ENCODE measurements at places on chromosomes 4 and X.

GRCh38 chr4:183249854-183250253, 70.2 kb downstream of the CLDN22 start:
- DNase-seq = no peak

GRCh38 chr4:100062921-100063320, 112.8 kb upstream of the H2AZ1 start:
- no peak for DNase-seq

DNA sequence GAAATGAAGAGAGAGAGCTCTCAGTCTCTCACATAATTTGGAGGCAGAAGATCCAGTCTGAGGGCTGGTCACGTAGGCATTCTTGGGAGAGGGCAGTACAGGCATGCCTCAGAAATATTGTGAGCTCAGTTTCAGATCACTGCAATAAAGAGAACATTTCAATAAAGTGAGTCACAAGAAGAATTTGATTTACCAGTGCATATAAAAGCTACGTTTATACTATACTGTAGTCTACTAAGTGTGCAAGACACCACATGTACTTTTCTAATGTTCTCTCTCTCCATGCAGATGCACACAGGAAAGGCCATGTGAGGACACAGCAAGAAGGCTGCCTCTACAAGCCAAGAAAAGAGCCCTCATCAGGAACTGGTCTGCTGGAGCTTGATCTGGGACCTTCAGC, 583.5 kb upstream of the FAT1 start:
- DNase-seq = no peak

- no peak for DNase-seq
These were observed 1.4 kb upstream of the C4orf50 start for GRCh38 chr4:6019316-6020263.

DNA sequence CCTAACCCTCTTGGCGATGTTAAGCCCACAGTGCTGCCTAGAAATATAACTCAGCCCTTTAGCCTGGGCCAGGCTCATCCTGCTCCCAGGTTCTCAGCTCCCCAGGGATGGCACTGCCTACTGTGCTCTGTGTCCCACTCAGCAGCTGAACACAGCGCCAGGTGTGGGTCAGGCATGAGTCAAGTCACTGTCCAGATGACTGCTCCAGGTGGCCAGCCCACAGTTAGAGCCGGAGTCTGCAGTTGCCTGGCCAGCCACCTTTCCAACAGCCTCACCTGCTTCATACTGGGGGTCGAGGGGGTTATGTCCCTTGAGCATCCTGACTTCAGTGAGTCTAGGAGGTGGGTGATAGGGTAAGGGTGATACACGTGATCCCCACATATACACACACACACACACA, 48.4 kb downstream of the TBC1D14 start:
- DNase-seq = no peak

DNA sequence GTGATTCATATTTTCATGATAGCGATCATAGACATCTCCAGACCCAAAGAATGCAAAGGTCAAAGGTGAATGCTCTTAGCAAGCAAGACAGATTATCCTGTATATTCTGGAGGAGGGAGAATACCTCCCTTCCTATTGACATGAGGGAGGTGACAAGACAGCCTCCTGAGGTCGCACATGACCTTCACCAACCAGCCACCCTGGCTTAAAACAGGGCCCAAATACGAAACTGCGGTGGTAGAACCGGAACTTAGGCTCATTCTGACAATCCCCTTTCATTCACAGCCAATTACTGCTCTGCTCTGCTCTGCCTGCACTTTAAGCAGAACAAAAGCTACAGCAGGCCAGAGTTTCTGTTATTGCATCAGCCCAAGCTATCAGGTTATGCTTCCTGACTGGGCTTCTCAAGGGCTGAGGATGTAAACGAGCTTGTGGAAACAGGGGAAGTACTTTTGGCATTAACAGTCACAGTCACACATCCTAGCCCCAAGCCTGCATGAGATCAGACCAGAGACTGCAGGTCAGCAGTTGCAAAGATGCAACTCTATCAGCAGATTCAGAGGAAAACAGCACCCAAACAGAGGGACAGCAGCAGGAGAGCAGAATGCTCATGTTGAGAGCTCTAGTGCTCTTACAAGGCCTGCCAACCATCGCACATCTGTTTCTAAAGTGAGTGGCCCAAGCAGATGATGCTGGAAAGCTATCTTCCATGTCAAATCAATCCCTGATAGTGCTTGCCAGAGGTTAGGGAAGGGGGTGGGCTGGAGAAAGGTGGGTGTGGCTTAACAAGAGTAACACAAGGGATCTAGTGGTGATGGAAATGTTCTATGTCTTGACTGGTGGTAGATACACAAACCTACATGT, 51.3 kb upstream of the MAP3K15 start:
- no peak for DNase-seq

DNA sequence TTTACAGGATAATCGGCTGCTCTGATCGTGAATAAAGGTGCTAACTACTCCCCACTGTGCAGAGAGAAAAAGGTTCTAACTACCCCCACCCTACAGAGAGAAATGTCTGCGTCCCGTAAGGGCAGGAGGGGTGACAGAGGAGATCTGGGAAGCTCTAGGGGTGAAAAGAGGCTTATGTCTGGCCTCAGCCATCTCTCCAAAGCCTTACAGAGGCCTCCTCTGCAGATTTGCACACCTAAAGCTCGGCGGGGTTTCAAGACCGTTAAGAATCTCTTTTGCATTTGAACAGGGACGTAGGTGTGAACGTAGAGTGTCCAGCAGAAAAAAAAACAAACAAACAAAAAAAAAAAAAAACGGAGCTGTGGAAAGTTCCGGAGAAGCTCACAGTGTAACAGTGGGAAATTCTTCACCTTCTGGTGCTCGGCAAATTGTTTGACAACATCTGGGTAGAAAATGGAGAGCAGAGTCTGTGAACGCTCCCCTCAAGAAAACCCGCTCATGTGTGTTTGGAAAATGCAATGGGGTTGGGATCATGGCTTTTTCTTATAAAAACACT, 161.0 kb downstream of the SHOX start:
- DNase-seq = no peak

DNA sequence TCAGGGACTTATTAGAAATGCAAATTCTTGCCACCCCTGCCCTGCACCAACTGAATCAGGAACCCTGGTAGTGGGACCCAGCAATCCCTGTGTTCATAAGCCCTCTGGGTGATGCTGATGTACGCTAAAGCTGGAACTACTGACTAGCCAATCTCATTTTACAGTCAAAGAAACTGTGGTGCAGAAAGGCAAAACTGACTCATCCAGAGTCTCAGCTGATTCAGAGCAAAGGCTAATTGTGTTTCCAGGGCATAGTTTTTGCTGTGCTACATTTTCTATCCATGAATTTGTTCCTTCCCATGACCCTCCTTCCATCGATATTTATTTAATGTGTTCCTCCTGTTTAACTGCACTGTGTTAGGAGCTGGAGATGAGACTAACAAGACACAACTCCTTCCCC, 207.5 kb downstream of the REPS2 start:
- DNase-seq = no peak

GRCh38 chr4:133102043-133102442, 47.1 kb upstream of the PCDH10 start:
- no peak for DNase-seq

DNA sequence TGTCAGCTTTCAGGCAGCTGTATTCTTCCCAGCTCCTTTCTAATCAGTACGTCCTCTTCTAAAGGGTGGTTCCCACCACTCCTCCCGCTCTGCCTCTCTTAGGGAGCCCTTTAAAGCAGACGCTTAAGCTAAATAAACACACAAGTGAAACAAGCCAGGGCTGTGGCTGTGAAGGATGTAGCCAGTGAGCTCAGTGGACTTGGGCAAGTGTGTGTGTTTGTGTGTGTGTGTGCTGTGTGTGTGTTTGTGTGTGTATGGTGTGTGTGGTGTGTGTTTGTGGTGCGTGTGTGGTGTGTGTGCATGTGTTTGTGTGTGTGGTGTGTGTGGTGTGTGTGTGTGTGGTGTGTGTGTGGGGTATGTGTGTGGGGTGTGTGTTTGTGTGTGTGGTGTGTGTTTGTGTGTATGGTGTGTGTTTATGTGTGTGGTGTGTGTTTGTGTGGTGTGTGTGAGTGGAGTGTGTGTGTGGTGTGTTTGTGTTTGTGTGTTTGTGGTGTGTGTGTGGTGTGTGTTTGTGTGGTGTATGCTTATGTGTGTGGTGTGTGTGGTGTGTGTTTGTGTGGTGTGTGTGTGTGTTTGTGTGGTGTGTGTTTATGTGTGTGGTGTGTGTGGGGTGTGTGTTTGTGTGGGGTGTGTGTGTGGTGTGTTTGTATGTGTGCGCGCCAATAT, 283.3 kb downstream of the PTTG2 start:
- no peak for DNase-seq

GRCh38 chr4:8532245-8532781, 47.9 kb upstream of the GPR78 start:
- no peak for DNase-seq

- no peak for DNase-seq
These were observed 8.3 kb upstream of the TMEM154 start for GRCh38 chr4:152687974-152688599.

DNA sequence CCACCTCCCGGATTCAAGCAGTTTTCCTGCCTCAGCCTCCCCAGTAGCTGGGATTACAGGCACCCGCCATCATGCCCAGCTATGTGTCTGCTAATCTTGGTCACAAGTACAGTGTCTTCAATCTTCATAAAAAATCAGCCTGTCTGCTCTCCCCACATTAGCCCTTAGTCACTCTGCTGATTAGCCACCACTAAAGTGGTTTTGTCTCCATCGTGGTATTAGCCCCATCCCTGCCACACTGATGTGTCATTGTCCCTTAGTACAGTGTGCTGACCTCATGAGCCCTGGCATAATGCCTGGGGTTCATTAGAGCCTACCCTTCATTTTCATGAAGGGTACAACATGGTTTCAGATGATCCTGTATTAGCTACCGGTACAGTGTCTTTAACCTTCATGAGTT, 49.9 kb downstream of the ZNF157 start:
- no peak for DNase-seq

- DNase-seq = no peak
These were observed 113.7 kb downstream of the MANBA start for GRCh38 chr4:102647117-102647516.

DNA sequence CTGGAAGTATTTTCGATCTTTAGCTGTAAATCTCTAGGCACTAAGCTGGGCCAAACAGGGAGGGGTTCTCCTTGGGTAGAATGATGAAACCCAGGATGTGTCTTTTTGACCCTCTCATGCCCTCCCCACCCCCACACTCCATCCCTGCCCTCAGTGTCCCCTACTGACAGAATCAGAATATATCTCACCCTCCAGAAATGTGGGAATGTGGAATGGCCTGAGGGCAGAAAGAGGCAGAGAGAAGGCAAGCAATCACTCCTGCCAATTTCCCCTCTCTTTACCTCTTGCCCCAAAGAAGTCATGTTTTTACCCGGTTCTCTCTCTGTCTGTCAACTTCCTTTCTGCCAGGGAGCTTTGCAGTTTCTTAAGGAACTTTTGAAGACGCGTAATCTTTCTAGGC, 34.4 kb downstream of the RAP2C start:
- DNase-seq = no peak

DNA sequence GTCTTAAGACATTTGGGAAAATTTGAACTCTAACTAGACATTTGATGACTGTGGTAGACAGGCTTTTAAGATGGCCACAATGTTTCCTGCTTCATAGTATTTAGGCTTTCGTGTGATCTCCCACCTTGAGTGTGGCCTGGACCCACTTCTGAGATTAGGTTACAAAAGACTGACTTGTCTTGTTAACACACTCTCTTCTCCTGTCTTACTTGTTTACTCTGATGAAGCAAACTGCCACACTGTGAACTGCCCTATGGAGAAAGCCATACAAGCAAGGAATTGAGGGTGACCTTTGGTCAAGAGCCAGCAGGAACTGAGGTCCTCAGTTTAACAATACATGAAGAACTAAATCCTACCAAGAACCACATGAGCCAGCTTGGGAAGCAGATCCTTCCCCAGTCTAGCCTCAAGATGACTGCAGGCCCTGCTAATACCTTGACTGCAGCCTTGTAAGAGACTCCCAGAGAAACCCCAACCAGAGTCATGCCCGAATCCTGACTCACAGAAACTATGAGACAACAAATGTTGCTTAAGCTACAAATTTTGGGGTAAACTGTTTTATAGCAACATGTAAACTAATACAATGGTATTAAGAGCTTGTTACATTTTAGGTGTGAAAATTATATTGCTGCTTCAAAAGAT, 20.3 kb downstream of the UBA6 start:
- no peak for DNase-seq

GRCh38 chrX:119017077-119017476, 42.7 kb downstream of the LONRF3 start:
- DNase-seq = no peak

DNA sequence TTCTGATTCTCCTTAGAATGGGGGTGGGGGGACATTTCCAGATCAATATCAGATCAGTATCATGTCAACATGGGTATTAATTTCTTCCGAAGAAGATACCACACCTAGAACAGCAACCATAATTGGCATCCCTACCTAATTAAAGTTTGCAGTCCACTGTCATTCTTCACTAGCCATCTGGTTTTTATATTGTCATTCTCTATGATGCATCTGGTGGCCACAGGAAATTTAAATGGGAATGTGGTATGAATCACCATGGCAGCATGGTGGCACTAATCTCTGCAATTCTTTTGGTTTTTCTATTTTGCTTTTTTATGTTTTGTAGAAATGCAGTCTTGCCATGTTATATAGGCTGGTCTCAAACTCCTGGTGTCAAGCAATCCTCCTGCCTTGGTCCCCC, 16.6 kb upstream of the UBE2D3 start:
- no peak for DNase-seq

- DNase-seq = no peak
These were observed 197.2 kb downstream of the ARHGAP24 start for GRCh38 chr4:85672116-85672515.

DNA sequence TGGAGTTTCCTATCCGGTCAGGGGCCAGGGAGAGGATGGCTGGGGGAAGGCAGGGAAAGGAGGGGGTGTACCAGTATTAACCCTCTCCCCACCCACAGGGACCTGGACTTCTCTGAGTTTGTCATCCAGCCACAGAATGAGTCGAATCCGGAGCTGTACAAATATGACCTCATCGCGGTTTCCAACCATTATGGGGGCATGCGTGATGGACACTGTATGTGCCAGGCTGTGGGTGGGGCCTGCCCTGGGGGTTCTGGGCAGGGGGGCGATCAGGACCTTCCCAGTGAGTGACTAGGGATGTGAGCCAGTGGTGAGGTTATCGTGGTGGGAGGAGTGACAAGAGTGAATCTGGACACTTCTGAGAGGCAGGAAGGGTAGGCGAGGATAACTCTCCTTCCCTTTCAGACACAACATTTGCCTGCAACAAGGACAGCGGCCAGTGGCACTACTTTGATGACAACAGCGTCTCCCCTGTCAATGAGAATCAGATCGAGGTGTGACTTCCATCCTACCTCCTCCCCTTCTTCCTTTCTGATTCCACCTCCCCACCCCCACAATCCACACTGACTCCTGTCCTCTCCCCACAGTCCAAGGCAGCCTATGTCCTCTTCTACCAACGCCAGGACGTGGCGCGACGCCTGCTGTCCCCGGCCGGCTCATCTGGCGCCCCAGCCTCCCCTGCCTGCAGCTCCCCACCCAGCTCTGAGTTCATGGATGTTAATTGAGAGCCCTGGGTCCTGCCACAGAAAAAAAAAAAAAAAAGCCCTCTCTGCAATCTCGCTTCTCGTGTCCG, 14.6 kb downstream of the USP11 start:
- DNase-seq = no peak

GRCh38 chrX:4239650-4240540, 526.4 kb upstream of the PRKX start:
- DNase-seq = no peak

- no peak for DNase-seq
These were observed 204.8 kb upstream of the LDB2 start for GRCh38 chr4:17103231-17103630.
